Tibial nerve (tissue), 4 donors: ENCODE measurements at places on chromosomes 7 and 10. TPM values are rescaled to one million over a fixed set of nuclear protein-coding genes. Genes with fewer than 3 reads are reported as not detected.
A peak's percentile ranks its signal among the peaks of the same experiment; 100 is the strongest.

- DNase-seq: no peak
Measured at GRCh38 chr7:6228361-6229229, 43.8 kb downstream of the CYTH3 start.

GRCh38 chr10:122461729-122462532 is 578 bp downstream of the HTRA1 start:
- DNase-seq: no peak

- no peak for DNase-seq
Measured at GRCh38 chr10:102599565-102600327, 44.5 kb upstream of the TRIM8 start.

PILRA gene
- 10.9 TPM for total RNA-seq

LIPK gene
- total RNA-seq: not detected

FFAR4 gene
- 0.39 TPM for total RNA-seq

- no peak for DNase-seq
Measured at GRCh38 chr10:33233635-33234034, 100.8 kb downstream of the NRP1 start.

GRCh38 chr7:41030673-41031072 is 672.2 kb downstream of the INHBA start:
- DNase-seq: no peak

OR6B1 gene
- not detected for total RNA-seq

FAM221A gene
- total RNA-seq: 7.5 TPM

LDB3 gene
- 7.3 TPM for total RNA-seq

DNA sequence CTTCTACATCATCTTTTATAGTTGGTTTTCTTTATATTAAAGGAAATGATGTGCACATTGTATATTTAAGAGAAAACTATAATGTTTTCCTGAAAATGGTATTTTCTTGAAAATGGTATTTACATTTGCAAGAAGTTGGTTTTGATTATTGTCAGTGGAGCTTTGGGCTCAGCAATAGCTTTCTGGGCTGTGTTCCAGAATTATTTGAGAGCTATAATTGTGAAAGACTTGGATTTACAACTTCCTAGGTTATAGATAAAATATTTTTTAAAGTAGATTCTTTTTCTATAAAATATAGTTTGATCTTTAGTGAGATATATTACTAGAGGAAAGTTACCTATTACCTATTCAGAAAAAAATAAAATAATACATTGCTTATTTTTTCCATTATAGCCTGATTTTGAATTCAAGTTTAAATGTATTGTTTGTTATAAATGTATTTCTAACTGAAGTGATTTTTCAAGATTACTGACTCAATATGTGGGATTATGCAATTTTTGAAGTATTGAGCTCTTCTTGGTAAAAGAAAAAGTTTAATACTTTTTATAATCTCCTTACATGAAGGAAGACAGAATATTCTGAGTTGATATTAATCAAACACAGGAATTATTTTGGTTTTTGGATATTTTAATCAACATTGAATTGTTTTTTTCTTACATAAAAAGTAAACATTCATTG is 20.2 kb downstream of the GNAI1 start:
- DNase-seq: no peak

GRCh38 chr10:47151920-47152319 is 148.1 kb upstream of the GDF10 start:
- no peak for DNase-seq

MINDY3 gene
- 25.3 TPM for total RNA-seq

DNA sequence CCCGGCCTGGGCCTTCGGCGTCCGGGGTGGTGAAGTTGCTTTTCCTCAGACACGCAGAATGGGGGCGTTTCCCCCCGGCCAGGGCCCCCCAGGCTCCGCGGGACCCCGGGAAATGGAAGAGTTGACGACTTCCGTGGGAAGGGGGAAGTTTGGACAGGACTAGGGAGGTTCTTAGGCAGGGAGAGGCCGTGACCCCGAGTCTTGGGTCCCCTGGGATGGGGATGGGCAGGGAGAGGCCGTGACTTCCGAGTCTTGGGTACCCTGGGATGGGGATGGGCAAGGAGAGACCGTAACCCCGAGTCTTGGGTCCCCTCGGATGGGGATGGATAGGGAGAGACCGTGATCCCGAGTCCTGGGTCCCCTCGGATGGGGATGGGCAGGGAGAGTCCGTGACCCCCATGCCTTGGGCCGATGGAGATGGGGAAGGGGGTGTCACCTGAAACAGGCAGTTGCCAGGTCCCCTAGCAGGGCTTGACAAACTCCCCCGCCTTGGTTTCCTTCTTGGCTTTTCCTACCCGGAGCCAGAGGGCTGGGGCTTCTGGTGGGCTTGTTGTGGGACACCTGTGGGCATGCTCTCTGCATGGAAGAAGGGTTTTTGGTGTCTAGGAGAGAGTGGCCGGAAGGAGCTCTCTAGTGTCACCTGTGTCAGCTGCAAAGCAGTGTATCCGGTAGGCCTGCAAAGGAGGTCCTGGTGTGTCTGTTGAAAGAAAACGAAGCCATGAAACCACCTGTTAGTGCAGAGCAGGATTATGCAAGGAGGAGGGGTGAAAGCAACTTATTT is 1.1 kb downstream of the TRRAP start:
- no peak for DNase-seq

DNA sequence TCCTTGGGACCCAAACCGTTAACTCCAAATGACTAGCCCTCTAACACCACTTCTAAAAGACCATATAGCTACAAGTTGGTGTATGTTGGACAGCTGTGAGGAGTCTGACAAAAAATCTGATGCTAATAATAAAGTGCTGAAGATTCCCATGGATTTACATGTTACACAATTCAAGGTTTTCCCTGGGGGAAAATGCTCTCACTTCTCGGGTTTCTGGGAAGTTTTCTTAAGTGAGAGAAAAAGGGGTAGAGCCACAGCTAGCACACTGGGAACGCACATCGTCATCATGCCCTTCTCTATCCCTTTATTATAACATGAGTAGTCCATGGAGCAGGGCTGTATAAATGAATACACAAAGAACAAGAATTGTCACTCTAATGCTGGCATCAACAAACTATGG is 162.1 kb downstream of the CHCHD3 start:
- DNase-seq: no peak

ABCB1 gene
- 36.0 TPM for total RNA-seq

DNA sequence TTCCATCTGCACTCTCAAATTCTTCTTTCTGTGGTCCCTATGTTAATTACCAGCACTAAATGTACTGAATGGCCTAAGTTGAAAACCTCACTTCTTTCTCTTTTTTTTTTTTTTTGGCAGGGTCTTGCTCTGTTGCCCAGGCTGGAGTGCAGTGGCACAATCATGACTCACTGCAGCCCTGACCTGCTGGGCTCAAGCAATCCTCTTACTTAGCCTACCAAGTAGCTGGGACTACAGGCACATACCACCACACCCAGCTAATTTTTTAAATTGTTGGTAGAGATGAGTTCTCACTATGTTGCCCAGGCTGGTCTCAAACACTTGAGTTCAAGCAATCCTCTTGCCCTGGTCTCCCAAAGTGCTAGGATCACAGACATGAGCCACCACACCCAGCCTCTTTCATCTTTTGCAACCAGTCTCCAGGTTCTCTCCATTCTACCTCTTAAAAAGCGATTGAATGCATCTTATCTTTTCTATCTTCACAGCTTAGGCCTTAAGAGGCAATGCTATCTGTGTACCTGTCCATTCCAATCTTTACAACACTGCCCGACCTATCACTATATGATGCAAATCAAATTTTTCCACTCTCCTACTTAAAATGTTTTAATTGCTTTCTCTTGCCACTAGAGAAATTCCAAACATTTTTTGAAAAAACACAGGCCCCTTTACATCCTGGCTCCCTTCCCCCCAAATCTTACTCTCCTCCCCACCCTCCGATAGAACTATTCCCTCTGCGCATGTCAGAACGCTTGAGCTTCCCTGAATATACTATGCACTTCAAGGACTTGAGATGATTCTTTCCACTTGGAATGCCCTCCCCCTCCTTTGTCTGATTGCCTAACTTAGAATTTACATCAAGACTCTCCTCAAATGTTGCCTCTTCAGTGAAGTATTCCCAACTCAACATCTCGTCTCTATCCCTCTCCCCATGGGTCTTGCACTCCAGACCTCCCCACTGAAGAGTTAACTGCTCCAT is 6.0 kb downstream of the ICA1 start:
- no peak for DNase-seq

OR2A42 gene
- not detected for total RNA-seq

DNA sequence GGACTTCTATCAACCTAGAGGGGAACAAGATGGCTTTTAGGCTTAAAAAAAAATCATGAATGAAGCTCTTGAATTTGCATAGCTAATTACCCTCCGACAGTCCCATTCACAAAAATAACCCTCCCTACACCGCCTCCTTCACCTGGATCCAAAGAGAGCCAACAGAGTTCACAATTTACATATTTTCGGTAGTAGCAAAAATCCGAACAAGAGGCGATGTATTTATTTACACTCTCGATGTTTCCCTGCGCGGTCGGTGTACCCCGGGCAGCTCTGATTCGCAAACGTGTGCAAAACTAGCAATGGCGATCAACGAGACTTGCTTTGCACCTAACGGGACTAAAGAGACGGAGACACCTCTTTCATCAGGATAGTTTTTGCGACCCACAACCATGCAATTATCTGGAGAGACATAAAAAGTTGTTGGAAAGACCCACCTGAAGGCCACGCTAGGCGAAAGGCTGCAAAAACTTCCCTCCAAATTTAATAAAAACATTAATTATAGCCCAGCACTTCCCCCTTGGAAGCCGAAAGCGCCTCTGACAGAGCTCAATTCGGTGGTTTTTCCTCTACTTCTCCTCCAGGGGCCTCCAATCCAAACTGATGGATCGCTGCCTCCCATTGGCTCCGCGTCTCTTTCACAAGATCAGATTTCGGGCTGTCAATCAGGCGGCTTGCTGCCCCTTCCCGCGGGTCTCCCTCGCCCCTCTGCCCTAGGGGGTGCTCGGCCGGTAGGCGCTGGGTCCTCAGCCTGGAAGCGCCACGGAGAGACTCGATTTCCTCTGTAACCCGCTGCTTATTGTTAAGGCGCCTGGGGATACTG is at the start of gene ETV1:
Gene ETV1, minus strand, starts transcription at position 541 of the 823 bp plus-strand sequence. CDS start 614 bp downstream, outside the sequence.
- DNase-seq: peak; percentile 53

GIMAP6 gene
- total RNA-seq: 14.4 TPM

CALML5 gene
- total RNA-seq: not detected

HGF gene
- total RNA-seq: 4.8 TPM

DNA sequence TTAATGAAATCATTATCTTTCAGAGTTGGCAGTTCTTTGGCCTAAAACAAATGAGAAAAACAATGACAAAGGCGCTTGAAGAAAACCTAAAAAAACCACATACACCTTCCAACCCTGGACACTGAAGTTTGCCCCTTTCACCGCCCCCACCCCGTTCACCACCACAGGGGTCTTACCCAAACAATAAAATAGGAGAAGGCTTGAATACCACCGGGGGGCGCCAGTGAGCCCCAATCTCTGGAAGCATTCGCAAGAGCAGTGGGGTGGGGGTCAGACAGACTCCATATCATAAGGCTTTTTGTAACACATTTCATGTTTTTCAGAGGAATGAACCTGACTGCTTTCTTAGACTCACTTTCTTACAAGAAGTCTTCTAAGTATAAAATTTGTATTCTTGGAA is 163.6 kb downstream of the PIP4K2A start:
- DNase-seq: peak; percentile 20

- DNase-seq: no peak
Measured at GRCh38 chr7:2353113-2353935, 1.3 kb upstream of the EIF3B start.

EIF5AL1 gene
- 0.90 TPM for total RNA-seq

FLNC gene
- 7.1 TPM for total RNA-seq

EPO gene
- 0.30 TPM for total RNA-seq

DNA sequence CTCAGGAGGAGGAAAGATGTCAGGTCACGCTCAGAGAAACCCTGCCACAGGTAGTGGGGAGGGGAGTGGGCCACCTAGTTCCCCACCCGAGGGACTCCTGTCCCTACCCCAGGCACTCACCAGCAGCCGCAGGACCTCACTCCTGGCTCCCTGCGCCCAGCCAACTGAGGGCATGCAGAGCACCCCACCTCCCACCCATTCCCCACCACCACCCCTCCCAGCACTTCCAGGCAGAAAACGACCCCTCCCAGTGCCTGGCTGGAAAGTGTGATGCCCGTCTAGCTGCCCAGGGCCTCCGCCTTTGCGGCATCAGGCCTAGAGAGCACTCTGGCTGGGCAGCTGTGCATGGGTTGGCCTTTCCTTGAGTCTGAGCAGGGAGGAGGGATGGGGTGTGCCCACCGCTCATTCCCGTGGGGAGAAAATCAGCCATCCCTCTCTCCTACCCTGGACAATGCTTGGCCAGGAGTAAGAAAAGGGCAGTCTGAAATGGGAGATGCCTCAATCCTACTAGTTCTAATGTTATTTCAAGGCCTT is 1.3 kb downstream of the C10orf105 start:
- no peak for DNase-seq

OPN1SW gene
- total RNA-seq: not detected

GRCh38 chr7:137948083-137948844 is 53.6 kb downstream of the CREB3L2 start:
- DNase-seq: no peak

- no peak for DNase-seq
Measured at GRCh38 chr10:31768467-31768866, 160.2 kb downstream of the ARHGAP12 start.

DNA sequence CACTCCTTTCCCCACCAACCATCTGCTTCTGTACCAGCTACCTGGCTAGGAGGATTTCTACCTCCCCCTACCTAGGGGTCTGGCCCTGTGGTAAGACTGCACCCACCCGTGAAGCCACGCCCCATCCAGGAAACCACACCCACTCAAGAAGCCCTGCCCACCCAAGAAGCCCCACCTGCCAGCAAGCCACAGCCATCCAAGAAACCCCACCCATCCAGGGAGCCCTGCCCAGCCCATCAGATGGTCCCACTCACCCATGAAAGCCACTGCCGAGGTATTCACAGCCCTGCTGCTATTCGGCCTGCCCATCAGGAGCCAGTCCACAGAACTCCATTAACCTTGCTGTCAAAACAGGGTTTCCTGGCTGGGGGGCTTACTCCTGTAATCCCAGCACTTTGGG is 15.6 kb upstream of the MUC3A start:
- no peak for DNase-seq

- no peak for DNase-seq
Measured at GRCh38 chr7:18900236-18900635, 217.2 kb downstream of the TWIST1 start.
